T-helper 17 cell (primary cell): ENCODE measurements at places on chromosomes 2 and 18. TPM values are rescaled to one million over a fixed set of nuclear protein-coding genes. Genes with fewer than 3 reads are reported as not detected.
A peak's percentile ranks its signal among the peaks of the same experiment; 100 is the strongest.

DNA sequence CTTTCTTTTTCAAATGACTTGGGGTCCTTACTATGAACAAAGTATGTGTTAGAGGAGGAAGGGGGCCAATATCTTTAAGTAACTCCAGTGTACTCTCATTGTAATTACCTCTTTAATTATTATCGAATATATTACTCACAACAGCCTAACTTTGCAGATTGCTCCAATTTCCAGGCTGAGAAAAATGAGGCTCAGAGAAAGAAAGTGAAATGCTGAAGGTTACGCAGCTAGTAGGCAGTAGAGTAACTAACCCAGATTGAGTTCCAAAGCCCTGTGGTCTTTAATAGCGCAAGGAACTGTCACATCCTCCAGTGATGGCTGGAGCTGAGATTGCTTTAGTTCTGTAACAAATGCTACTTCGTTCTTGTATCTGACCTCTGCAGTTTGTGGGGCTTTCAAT is 2.2 kb upstream of the GYPC start:
- no peak overlapping the region for H3K27ac ChIP-seq
- DNase-seq, result no peak
- H3K36me3 ChIP-seq, result no peaks in the 10 kb centered on the region
- H3K27me3 ChIP-seq, result no peaks in the 10 kb centered on the region
- H3K4me1 ChIP-seq, result peaks cover 26% of the 10 kb centered on the region

- H3K4me1 ChIP-seq, result peaks cover 2% of the 10 kb centered on the region
- H3K4me3 ChIP-seq, result no peak overlapping the region
- no peak for DNase-seq
- peaks cover 6% of the 10 kb centered on the region for H3K27me3 ChIP-seq
Measured at GRCh38 chr18:51614033-51614432, 416.6 kb upstream of the MEX3C start.

GRCh38 chr2:107932979-107933378 is 53.3 kb upstream of the SLC5A7 start:
- H3K36me3 ChIP-seq, result no peaks in the 10 kb centered on the region
- no peak overlapping the region for H3K27ac ChIP-seq
- peaks cover 2% of the 10 kb centered on the region for H3K4me1 ChIP-seq
- H3K4me3 ChIP-seq, result no peak overlapping the region

GRCh38 chr2:126657148-126657635 is 1.2 kb downstream of the GYPC start:
- DNase-seq, result peak; percentile 32
- no peaks in the 10 kb centered on the region for H3K27me3 ChIP-seq
- H3K27ac ChIP-seq, result peak overlapping the region; percentile 98
- H3K4me1 ChIP-seq, result peaks cover 55% of the 10 kb centered on the region
- H3K36me3 ChIP-seq, result peaks cover 3% of the 10 kb centered on the region

The CYRIA gene
- total RNA-seq, result 0.68 TPM

DNA sequence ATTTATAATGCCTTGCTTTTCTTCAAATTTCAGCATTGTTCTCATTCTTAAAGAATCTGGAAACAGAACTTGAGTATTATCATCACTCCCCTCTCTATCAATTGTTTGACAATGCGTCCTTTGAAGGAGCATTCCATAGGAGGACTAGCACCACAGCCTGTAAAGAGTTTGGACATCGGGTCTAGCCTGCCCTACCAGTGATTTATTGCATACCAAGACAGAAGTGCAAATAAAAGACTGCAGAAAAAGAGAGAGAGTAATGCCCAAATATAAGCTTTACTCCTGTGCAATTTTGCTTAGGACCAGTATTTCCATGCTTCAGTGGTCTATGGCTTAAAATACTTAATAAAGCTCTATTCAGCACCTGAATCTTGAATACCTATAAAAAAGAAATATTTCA is 55.4 kb upstream of the MAP2 start:
- H3K36me3 ChIP-seq, result no peaks in the 10 kb centered on the region
- DNase-seq, result no peak
- no peak overlapping the region for H3K27ac ChIP-seq

DNA sequence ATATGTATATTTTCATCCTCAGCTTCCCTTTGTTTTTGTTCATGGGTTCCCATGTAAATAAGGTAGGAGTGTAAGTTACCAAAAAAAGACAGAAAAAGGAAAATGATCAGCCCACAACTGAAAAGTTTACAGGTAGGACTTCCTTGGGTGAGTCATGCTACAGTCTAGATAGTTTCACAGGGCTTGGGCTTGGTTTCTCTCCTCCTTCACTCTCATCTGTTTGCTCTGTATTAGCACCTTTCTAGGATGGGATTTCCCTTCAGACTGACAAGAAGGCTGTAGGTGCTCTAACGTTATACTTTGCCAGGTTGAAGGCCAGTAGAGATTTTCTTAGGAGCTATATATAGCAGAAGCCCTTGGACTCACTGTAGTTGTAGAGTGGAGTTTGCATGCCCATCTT is 57.9 kb downstream of the FAM171B start:
- no peak overlapping the region for H3K27ac ChIP-seq
- H3K4me3 ChIP-seq, result no peak overlapping the region
- no peaks in the 10 kb centered on the region for H3K36me3 ChIP-seq
- no peaks in the 10 kb centered on the region for H3K27me3 ChIP-seq

GRCh38 chr18:12776821-12777471 is 74.1 kb downstream of the PSMG2 start:
- peaks cover 7% of the 10 kb centered on the region for H3K4me1 ChIP-seq
- no peak overlapping the region for H3K27ac ChIP-seq
- peak overlapping the region; percentile 81 for H3K4me3 ChIP-seq
- H3K27me3 ChIP-seq, result no peaks in the 10 kb centered on the region
- DNase-seq, result no peak
- H3K36me3 ChIP-seq, result no peaks in the 10 kb centered on the region

DNA sequence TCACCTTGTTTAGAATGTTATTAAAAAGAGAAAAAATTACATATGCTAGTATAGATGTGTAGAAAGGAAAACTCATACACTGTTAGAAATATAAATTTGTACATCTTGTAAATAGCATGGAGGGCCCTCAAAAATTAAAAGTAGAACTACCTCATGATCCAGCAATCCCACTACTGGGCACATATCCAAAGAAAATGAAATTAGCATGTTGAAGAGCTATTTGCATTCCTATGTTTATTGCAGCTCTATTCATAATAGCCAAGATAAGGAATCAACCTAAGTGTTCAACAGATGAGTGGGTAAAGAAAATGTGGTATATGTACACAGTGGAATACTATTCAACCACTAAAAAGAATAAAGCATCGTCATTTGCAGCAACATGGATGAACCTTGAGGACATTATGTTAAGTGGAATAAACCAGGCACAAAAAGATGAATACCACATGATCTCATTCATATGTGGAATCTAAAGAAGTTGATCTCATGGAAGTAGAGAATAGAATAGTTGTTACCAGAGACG is 251.5 kb upstream of the THUMPD2 start:
- no peaks in the 10 kb centered on the region for H3K36me3 ChIP-seq
- H3K4me1 ChIP-seq, result no peaks in the 10 kb centered on the region
- H3K4me3 ChIP-seq, result no peak overlapping the region
- H3K27ac ChIP-seq, result no peak overlapping the region
- no peaks in the 10 kb centered on the region for H3K27me3 ChIP-seq

DNA sequence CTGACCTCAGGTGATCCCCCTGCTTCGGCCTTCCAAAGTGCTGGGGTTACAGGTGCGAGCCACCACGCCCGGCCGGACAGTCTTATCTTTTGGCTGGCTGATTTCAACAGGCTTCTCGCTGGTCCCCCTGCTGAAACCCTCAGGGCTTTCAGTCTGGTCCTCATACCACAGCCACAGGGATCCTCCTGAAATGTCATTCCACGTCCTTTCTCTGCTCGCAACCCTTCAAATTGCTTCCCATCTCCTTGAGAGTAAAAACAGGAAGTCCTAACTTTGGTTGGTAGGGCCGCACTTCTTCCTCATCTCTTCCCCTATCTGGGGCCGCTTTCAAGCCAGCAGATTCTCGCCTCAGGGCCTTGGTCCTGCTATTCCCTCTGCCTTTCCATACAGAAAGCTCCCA is 1.4 kb upstream of the CAB39 start:
- H3K4me3 ChIP-seq, result no peak overlapping the region
- no peaks in the 10 kb centered on the region for H3K27me3 ChIP-seq
- peaks cover 36% of the 10 kb centered on the region for H3K4me1 ChIP-seq
- H3K36me3 ChIP-seq, result peaks cover 8% of the 10 kb centered on the region
- H3K27ac ChIP-seq, result no peak overlapping the region

- H3K4me3 ChIP-seq, result no peak overlapping the region
- no peak overlapping the region for H3K27ac ChIP-seq
- no peak for DNase-seq
- peaks cover 19% of the 10 kb centered on the region for H3K27me3 ChIP-seq
- H3K36me3 ChIP-seq, result no peaks in the 10 kb centered on the region
- no peaks in the 10 kb centered on the region for H3K4me1 ChIP-seq
Measured at GRCh38 chr2:3754280-3754679, 50.9 kb downstream of the DCDC2C start.

- no peak for DNase-seq
- H3K27me3 ChIP-seq, result no peaks in the 10 kb centered on the region
Measured at GRCh38 chr2:112880696-112881095, 30.3 kb upstream of the IL37 start.

The STRN gene
- total RNA-seq, result 29.2 TPM

GRCh38 chr2:58845011-58845410 is 603.9 kb upstream of the FANCL start:
- DNase-seq, result no peak
- H3K4me1 ChIP-seq, result no peaks in the 10 kb centered on the region
- H3K4me3 ChIP-seq, result no peak overlapping the region
- H3K36me3 ChIP-seq, result no peaks in the 10 kb centered on the region
- peaks cover 4% of the 10 kb centered on the region for H3K27me3 ChIP-seq
- no peak overlapping the region for H3K27ac ChIP-seq
